ENCODE measurements at places on chromosomes 16 and 17. TPM values are rescaled to one million over a fixed set of nuclear protein-coding genes. Genes with fewer than 3 reads are reported as not detected.

TRPV2 gene
- total RNA-seq: 58.6 TPM

ZNF267 gene
- 73.8 TPM for total RNA-seq

ZNF652 gene
- 86.2 TPM for total RNA-seq

GINS2 gene
- total RNA-seq: 4.3 TPM

SLC22A31 gene
- not detected for total RNA-seq

GSDMA gene
- not detected for total RNA-seq

GPR179 gene
- total RNA-seq: 0.10 TPM

MPV17L gene
- total RNA-seq: 0.27 TPM
